NCI-H2081 treated with DMSO at 0.1 percent for 48 hours (cell line): ENCODE measurements at places on chromosomes 1 and 21.

- DNase-seq: no peak
These were observed 108.2 kb downstream of the NBPF12 start for GRCh38 chr1:147046189-147046862.

- no peak for DNase-seq
These were observed 107.2 kb downstream of the AKT3 start for GRCh38 chr1:243742819-243743218.

DNA sequence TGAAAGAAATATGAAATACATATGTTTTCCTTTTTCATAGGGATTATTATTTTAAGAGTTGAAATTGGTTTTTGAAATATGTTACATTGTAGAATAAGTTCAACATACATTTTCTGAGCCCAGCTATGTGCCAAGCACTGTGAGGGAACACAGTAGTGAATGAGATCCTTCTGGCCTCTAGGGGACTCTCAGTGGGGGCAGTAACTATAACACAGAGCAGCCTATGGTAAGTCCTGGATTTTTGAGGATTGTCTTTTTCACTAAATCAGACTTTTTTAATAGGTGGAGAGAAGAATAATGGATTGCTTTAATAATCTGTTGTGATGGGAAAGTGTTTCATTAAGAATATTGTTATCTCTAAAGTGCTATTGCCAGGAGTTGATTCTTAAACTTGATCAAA, 2.4 kb downstream of the DNAJC6 start:
- no peak for DNase-seq

- no peak for DNase-seq
These were observed 486 bp downstream of the NIPAL3 start for GRCh38 chr1:24415910-24416665.

DNA sequence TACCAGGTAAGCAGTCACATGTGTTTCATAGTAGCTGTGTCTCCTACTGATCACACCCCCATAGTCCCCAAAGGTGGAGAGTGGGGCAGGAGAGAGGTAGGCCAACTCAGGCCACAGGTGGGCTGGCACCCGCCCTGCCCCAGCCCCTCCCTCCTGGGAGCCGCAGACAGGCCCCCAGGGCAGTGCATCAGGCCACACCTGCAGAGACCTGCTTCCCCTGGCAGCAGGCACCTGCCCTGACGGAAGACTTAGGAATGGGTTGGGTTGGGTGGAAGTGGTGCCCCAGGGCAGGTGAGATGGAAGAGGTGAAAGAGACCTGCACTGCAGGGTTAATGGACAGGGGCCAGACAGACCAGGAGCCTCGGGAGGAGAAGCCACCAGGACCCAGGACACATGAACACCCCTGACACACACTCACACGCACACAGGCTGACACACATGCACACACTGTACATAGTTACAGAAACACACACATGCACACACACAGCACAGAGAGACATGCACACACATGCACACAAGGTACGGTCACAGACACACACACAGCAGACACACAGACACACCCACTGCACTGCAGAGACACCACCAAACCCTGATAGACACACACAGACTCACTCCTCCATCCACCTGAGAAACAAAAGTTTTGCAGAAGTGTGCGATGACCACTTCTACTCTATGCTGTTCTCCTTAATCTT, 1.7 kb upstream of the COL18A1 start:
- DNase-seq: no peak

GRCh38 chr1:24801176-24801575, 55.9 kb downstream of the CLIC4 start:
- no peak for DNase-seq
